ENCODE measurements at places on chromosomes 1 and 21. TPM values are rescaled to one million over a fixed set of nuclear protein-coding genes. Genes with fewer than 3 reads are reported as not detected.

ACOT11 gene
- total RNA-seq, result 1.8 TPM

GRCh38 chr1:101124405-101124804, 98.8 kb upstream of the DPH5 start:
- no peak for DNase-seq

DNA sequence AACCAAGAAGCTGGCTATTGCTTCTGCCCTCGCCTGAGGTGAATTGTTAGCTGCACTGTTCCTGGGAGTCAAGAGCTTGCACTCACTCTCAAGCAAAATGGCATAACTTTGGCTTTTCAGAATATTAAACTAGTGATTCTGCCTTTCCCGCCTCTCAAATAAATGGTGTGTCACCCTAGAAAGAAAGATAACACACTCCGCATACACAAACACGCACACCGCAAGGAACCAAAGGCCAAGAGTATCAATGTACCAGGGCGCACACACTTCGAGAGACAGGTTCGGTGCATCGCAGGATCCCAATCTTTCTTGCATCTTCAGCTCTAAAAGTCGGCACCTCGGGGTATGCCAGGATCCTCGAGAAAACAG, 470 bp upstream of the RTCA start:
- DNase-seq, result no peak

DNA sequence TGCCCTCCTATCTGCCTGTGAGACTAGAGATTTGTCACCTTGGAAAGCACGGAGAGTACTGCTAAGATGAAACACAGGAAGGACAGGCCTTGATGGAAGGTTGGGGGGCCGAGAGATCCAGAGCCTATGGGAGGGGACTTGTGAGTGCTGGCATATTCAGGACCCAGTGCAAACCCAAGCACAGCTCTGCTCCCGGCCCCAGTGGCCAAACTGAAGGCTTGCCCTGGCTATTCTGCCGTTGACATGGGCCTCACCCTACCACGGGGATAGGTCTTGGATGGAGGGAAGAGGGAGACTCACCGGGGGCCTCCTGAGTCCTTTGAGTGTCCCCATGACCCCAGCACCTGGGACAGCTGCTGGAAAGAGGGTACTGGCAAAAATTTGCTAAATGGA, 4.6 kb upstream of the EVA1B start:
- DNase-seq, result no peak

- no peak for DNase-seq
These were observed 71.8 kb upstream of the ARHGAP29 start for GRCh38 chr1:94309216-94309615.

DNA sequence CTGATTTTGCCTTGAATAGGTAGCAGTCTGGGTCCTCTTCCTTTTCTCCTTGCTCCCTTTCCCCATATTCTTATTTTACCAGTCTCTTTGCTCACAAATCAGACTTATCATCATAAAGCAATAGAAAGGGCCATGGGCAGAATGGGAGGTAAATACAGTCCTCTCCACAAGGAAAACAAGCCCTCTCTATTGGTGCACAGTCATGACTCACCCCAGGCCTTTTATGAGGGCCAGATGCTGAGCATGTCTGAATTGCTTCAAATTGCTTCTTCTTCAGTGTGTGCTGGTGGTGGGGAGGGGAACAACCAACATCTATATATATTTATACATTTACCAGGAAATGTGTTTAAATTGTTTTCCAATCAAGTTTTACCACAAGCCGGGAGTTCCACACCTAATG, 75.2 kb downstream of the GFI1 start:
- DNase-seq, result no peak

GRCh38 chr1:212792396-212792908, 758 bp downstream of the TATDN3 start:
- DNase-seq, result no peak

GRCh38 chr1:74523873-74524480, 11.6 kb upstream of the LRRC53 start:
- no peak for DNase-seq

Measured in activated T-helper 2 cell treated with anti-CD3 and anti-CD28 coated beads, Interferon-gamma antibody, Interleukin-2, Interleukin-4, amounts not matched to agents 10 μg/mL and 5 μg/mL and 100 μg/mL, durations not matched to agents 14 hours and 24 hours and 36 hours (primary cell).